A549 (cell line): ENCODE measurements at places on chromosomes 6 and 20. TPM values are rescaled to one million over a fixed set of nuclear protein-coding genes. Genes with fewer than 3 reads are reported as not detected.

Gene HUS1B
- 0.09 to 0.25 TPM (median 0.16 TPM) in 3 replicates for polyA plus RNA-seq

Gene EDN3
- polyA plus RNA-seq: 0.08 to 0.13 TPM (median 0.08 TPM) in 3 replicates

- DNase-seq: no peak
Measured at GRCh38 chr6:127121637-127121960, 3.1 kb downstream of the RSPO3 start.

GRCh38 chr6:12066297-12066696 lies 54.2 kb downstream of the HIVEP1 start:
- DNase-seq: no peak

- DNase-seq: no peak
Measured at GRCh38 chr6:82385961-82386360, 22.3 kb downstream of the TPBG start.

DNA sequence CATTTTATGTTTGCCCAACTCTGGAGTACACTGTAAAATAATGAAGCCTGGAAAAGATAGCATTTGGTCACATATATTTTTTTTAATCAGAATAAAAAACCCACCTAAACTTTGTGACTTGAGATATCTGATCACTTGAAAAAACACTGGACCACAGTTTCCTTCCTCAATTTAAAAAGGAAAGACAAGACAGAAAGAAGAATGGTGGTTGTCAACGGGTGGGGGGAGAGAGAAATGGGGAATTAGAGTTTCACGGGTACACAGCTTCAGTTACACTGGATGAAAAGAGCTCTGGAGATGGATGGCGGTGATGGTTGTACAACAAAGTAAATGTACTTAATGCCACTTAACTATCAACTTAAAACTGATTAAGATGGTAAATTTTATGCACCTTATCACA lies 14.7 kb upstream of the DST start:
- no peak for DNase-seq

- DNase-seq: no peak
Measured at GRCh38 chr6:56363796-56364430, 116.5 kb upstream of the COL21A1 start.

- DNase-seq: no peak
Measured at GRCh38 chr20:46704714-46705377, 4.6 kb upstream of the SLC2A10 start.

DNA sequence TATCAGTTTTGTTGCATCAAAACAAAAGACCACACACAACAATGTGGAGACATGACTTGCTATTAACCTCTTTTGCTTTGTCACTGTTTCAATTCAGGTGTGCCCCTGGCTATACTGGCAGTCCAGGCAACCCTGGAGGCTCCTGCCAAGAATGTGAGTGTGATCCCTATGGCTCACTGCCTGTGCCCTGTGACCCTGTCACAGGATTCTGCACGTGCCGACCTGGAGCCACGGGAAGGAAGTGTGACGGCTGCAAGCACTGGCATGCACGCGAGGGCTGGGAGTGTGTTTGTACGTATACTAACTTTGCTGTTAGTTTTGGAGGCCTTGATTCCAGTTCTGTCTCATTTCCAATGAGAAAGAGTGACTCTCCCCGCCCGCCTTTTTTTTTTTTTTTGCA lies 356.9 kb downstream of the ARHGAP18 start:
- no peak for DNase-seq

DNA sequence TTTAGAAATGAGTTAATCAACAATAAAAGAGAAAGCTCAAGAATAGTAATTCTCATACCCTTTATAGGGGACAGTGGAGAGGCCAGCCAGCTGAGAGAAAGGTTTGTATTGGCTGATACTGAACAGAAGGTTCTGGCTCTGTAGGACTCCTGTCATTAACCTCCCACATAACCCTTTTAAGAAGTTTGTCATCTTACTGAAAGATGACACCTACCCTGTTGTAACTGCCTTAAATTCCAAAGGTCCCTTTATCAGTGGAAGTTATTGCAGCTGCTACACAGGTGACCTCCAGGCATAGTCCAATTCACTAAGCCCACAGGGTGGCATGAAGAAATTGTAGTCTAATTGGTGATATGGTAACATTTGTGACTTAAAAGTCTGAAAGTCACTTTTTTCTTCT lies 790.1 kb downstream of the TENT5A start:
- no peak for DNase-seq

DNA sequence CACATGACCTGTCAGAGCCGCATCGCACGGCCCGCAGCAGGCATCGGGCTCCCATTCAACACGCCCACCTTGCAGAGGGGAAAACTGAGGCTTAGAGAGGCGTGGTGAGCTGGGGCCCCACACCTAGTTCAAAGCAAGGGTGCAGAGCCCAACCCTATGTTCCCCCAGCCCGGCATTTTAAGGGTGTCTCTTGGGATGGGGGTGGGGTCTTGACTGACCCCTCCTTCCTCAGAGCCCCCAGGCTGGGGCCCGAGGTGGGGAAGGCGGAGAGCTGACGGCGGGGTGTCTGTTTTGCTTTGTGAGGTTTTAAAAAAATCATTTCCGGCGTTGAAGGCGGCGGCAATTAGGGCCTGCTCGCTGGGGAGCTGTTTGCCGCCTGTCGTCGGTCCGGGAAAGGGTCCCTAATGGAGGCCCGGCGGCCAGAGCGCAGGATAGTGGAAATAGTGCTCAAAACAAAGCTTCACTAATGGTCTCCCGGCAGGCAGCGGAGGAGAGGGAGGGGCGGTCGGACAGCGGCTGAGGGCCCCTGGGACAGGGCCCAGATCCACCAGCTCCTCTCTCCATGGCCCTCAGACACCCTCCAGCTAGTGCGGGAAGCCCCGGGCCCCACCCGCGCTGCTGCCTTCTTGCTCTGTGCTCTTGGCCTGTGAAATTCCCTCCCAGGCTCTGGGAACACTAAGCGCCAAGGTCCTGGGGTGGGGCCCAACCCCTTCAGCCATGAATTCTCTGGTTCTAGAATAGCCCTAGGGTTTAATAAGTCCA lies 11.9 kb downstream of the VSTM2L start:
- DNase-seq: no peak
